Neural crest cell (in vitro differentiated cells): ENCODE measurements at places on chromosomes 6 and 20.

DNA sequence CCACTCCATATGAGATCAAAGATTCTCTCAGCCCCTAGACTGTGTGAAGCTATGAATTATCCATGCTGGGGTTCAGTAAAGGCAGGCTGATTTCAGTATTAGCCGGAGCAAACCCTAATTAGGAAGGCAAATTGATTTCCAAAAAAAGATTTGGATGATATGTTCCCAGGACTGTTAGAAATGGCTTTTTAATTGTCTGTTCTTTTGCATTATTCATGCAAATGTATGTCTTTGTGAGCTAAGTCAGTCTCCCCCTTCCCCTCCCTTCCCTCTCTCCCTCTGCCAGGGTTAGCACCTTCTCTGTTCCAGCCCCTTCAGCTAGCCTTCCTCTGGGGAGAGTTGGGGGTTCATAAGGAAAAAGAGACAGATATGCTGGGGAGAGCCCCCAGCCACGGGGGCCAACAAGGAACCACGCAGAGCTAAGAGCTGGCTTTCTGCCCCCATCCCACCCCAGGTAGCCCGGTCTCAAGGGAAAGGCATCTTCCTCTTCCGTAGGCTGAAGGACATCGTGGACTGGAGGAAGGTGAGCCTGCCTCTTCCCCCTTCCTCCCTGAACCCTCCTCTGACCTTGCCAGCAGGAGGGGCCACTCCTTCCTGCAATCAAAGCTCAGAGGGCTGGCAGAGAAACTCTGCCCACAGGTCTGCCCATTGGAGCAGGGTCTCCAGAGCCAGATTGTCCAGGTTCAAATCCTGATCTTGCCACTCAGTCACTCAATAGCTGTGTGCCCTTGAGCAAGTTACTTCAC, 32.3 kb downstream of the PDRG1 start:
- no peak for DNase-seq

DNA sequence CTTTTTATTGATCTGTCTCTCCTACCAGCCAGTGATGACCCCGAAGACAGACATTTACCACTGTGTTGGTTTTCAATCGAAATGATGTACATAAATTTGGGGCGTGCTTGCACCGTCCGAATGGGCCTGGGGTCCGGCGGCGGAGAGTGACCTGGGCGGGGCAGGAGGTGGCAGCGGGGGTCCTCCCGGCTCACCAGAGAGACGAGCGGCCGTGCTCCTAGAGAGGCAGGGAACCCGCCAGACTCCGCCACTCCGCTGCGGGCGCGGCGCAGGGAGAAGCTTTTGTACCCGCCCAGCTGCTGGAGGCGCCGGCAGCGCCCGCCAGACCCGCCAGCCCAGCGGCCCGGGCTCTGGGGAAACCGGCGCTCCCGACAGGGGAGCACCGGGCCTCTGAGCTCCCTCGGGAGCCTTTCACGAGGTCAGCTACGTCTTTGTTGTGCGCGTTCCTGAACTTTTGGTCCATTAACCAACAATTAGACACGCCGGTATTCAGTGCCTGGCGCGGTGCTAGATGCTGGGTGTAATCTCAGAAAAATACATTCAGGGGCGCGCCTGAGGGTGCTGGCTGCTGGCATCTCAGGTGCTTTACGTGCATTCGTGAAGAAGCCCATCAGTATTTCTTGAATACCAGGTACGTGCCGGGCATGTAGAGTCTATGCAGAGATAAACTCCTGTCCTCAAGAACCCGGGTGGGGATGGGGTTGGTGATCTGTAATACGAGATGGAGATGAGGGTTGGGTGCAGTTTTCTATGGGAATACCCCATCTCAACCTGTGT, at the start of gene PGBD1:
Gene PGBD1, plus strand, starts transcription at position 285 of the 777 bp plus-strand sequence. CDS start 2,242 bp downstream, outside the sequence.
- peak; percentile 77 for DNase-seq

DNA sequence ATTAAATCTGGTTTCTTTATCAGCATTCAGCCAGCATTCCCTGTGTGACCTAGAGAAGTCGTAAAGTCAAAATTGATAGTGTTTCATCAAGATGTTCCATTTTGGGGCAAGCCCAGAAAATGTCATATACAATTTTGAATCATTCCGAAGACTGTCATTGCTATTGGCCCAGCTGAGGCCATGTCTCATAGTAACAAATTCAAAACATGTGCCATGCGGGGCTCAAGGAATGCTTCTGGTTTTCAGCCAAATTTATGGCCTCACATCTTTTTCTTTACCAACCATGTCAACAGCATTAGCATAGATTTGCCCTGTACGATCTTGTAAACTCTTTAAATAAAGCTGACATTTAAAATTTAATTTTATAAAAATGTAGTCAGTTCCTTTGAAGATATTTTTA, 314.7 kb downstream of the PAX1 start:
- DNase-seq = no peak

GRCh38 chr6:154243793-154244750, 112.5 kb downstream of the IPCEF1 start:
- no peak for DNase-seq

DNA sequence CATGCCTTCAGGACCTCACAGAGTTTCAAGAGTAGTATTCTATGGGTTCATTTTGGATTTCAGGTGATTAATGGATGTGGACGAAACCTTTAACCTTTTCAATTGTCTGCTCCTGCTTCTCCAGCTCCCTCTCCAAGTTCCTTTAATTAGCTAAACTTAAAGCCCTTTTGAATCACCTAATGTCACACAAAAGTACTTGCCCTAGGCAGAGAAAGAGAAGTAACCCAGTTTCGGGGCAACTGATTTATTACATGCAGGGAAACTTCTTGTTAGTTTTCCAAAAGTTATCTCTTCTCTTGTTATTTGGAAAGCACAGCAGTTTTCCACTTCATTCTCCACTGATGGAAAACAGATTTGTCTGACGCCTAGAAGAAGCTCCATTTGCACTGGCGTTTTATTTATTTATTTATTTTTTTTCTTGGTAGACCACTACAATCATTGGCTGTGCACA, 407.7 kb upstream of the JARID2 start:
- no peak for DNase-seq

GRCh38 chr6:137737836-137738596, 129.0 kb upstream of the TNFAIP3 start:
- DNase-seq = no peak

DNA sequence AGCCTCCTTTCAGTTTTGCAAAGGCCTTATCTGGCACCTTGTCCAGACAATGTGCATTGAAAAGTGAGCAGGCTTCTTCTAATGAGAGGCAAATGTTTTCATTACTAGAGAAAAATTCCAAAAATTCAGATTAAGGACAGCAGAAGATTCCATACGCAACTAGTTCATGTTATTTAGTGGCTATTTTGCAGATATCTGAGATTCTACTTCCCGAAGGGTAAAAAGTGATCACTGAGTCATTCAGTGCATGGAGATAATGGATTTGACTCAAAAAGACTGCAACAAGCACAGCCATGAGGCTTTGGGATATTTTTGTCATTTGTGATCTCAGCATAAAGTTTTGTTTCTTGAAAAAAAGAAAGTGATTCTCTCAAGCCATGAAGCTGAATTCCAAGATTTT, 29.9 kb downstream of the METTL24 start:
- DNase-seq = no peak

- DNase-seq = no peak
These were observed 171.3 kb upstream of the HDAC2 start for GRCh38 chr6:114142258-114142657.

DNA sequence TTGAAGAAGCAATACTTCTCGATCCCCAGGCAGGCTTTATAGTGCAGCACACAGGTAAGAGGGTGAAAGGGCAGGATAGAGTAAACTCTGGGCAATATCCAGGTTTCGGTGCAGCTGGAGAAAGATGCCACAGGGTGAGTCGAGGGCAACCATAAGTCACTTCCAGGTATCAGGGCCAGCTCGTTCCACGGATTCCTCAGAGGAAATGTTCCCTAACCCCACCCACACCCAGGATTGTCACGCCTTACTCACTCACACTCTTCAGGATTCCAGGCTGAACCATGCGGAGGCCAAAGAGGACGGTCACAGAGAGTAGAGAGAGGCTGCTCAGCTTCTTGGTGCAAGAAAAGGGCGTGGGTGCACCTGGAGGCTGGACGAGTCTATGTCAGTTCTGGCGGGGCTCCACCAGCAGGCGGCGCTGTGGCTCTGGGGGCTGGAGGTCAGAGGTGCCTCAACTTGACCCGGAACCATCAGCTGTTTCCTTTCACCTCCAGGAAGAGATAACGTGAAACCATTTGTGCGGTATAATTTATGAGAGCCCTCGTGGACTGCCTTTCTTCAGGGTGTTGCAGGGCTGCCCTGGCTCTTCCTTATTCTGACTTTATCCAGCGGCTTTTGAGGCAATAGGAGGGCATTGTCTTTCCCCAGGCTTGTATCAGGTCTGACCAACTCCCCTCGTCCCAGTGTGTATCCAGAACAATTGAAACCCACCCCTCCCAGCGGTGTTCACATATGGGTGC, 14.5 kb upstream of the WFDC12 start:
- peak; percentile 50 for DNase-seq

GRCh38 chr20:584161-584970, 25.7 kb downstream of the TCF15 start:
- DNase-seq = no peak

- DNase-seq = no peak
These were observed 53.0 kb downstream of the FARS2 start for GRCh38 chr6:5314191-5314865.

DNA sequence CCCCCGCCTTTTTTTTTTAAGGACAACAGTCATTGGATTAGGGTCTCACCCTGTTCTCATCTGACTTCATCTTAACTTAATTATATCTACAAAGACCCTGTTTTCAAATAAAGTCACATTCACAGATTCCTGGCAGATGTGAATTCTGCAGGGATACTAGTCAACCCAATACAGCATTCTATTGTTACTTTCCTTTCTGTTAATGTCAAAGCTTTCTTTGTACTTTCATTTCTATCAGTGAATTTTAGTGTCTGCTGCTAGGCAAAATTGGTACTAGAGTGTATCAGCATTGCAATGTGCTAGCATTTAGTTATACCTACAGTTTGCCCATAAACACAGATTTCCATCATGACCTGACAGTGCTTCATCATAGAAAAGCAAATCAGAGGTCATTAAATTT, 281.9 kb downstream of the CDKAL1 start:
- no peak for DNase-seq

- no peak for DNase-seq
These were observed 39.1 kb upstream of the BLCAP start for GRCh38 chr20:37566590-37567330.

DNA sequence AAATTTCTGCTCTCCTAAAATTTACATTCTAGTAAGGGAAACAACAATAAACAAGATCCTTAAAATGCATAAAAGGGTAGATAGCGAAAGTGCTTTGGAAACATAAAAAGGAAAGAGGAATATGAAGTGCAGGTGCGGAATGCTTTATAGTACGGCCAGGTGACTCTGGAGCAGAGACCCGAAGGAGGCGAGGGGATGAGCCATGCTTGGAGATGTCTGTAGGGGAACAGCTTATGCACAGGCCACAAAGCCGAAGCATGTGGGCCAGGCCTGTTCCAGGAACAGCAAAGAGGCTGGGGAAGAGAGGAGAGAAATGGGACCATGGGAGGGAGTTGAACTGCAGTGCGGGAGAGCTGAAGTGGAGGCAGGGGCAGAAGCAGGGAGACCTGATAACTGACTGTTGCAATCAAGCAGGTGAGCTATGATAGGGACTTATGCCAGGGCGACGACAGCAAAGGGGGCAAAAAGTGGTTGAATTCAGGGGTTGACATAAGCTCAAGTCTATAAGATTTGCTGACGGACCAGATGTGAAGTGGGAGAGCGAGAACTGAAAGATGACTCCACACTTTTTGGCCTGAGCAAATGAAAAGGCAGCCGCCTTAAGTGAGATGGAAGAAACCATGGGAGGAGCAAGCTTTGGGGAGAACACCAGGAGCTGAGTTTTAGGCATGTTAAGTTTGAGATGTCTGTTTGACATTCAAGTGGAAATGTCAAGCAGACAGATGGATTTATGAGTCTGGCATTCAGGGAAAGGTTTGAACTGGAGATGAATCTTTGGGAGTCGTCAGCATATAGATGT, 83.1 kb downstream of the CNBD2 start:
- no peak for DNase-seq

DNA sequence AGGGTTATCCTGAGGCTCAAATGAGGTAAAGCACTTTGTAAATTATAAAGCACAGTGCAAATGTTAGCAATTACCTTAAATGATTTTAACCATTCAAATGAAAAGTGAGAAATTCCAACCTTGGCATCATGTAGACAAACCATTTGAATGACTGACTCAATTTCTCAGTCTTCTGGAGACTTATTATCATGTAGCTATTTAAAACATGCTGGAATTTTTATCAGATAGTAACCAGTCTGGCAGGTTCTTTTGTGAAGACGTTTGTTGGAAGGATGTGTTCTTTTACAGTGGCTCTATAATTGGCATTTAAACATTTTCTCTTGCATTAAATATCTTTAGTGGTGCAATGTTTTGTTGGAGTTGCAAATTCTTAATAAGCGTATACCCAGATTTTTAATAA, 386.6 kb downstream of the NKAIN2 start:
- DNase-seq = no peak

GRCh38 chr6:91476000-91476399, 889.1 kb upstream of the MAP3K7 start:
- no peak for DNase-seq

GRCh38 chr20:43372051-43372450, 85.6 kb upstream of the SRSF6 start:
- no peak for DNase-seq

- DNase-seq = no peak
These were observed 68.2 kb upstream of the AFDN start for GRCh38 chr6:167758309-167759023.

DNA sequence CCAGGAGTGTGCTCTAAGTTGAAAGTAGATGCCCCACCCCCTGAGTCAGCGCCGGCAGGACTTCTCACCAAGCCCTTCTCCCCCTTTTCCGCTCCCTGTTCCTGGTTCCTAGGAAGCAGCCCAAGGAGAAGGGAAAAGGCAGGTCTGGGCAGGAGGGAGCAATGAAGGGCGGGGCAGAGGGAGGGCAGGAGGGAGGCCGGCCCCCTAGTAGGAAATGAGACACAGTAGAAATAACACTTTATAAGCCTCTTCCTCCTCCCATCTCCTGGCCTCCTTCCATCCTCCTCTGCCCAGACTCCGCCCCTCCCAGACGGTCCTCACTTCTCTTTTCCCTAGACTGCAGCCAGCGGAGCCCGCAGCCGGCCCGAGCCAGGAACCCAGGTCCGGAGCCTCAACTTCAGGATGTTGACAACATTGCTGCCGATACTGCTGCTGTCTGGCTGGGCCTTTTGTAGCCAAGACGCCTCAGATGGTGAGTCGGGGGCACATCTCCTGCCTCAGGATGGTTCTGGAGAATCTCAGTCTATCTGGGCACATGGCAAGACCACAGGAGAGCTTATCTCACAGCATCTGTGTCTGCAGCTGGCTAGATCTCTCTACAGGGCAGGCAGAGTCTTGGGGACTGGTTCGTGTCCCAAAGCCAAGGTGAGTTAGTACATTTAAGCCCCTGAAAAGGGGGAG, at the start of gene PROCR:
Gene PROCR, plus strand, starts transcription at position 320 of the 681 bp plus-strand sequence. Its CDS starts 83 bp downstream, at position 403.
- DNase-seq = no peak
